Suprapubic skin (tissue), 4 donors: ENCODE measurements at places on chromosomes 16 and 17. TPM values are rescaled to one million over a fixed set of nuclear protein-coding genes. Genes with fewer than 3 reads are reported as not detected.

DNA sequence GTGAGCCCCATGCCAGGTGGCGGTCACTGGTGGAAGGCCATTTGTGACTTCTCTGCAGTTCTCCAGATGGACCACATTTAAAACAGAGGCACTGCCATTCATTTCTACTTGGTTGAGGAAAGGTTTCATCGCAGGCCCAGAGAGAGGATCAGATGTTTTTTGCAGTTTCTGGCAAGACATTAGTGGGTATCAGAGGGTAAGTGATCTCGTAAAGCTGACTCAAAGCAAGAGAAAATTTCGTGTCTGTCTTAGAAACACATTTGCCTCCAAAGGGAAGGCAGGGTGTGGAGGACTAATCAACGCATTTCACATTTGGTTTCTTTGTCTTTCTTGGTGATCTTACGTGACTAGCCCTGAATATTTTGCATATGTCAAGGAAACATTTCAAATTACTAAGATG is 81.8 kb downstream of the PRKCB start:
- DNase-seq = no peak

DNA sequence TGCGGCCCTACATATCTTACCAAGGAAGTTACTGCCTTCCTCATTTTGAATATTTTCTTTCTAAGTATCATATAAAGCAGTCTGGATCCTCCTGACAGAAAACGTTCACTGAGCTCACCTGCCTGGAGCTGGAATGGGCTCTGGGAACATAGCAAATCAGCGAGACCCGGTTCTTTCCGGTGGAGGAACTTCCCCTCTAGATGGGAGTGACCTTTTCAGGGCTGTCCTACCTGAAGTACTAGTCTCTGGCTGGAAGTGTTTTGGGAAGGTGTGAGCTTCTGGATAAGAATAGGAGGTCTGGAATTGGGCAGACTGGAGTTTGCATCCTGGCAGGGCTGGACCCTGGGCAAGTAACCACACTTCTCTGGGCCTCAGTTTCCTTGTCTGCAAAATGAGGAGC is 79.3 kb downstream of the SDR42E1 start:
- no peak for DNase-seq

FAM171A2 gene
- 1.2 TPM for total RNA-seq

AMZ2 gene
- total RNA-seq = 46.7 TPM

IL21R gene
- 1.2 TPM for total RNA-seq

- DNase-seq = peak; percentile 86
Observed at GRCh38 chr16:73047536-73048291, at the start of gene ZFHX3. TSS of gene ZFHX3 (minus strand) at chr16:73048128. CDS start at chr16:72960145, 87,983 bp downstream.

KRT20 gene
- total RNA-seq = not detected

DNA sequence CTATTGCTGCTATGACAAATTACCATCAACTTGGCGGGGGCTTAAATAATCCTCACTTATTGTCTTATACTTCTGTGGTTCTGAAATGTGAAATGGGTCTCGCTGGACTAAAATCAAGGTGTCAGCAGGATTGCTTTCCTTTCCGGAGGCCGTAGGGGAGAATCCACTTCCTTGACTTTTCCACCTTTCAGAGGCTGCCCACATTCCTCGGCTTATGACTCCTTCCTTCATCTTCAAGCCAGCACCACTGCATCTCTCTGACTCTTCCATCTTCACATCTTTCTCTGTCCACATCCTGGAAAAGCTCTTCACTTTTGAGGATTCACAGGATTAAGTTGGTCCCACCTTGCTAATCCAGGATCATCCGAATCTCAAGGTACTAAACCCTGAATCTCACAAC is 217.8 kb downstream of the GRIN2A start:
- no peak for DNase-seq

DNA sequence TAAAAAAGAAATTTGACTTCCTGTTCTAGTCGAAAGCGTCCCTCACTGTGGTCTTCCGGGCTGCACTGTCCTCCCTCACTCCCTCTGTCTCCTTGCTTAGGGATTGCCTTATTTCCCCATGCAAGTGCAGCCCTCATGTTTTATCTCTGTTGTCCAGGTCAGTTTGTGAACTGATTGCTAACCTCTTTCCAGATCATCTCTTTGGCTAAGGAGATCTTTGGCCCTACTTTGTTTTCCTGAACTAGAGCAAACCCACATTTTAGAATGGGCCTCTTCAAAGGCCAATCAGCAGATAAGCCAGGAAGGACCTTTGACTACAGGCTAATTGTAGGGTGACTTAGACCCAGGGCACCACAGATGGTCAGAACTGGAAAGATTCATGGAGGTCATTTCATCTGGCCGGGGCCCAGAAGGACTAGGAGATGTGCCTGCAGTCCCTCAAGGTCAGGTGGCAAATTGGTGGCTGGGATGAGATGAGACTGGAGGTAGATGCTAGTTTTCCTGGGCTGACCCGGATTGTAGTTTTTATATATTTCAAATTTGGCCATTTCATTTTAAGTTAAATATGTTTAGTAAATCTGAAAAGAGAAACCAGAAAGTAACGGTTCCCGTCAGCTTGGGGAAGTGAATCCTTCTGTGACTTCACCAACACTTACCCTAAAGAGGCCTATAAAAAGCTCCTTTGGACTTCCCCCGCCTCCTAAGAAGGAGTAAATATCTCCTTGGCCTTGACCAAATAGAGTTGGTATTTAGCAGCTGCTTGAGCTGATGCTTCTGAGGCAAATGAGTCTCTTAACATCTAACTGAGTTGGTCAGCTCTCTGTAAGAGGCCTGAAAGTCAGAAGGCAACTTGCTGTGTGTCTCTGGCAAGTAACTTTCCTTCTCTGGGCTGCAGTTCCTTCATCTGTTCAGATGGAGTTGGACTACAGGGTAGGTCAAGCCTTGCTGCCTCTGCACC is 6.2 kb upstream of the SLC25A19 start:
- no peak for DNase-seq

DNA sequence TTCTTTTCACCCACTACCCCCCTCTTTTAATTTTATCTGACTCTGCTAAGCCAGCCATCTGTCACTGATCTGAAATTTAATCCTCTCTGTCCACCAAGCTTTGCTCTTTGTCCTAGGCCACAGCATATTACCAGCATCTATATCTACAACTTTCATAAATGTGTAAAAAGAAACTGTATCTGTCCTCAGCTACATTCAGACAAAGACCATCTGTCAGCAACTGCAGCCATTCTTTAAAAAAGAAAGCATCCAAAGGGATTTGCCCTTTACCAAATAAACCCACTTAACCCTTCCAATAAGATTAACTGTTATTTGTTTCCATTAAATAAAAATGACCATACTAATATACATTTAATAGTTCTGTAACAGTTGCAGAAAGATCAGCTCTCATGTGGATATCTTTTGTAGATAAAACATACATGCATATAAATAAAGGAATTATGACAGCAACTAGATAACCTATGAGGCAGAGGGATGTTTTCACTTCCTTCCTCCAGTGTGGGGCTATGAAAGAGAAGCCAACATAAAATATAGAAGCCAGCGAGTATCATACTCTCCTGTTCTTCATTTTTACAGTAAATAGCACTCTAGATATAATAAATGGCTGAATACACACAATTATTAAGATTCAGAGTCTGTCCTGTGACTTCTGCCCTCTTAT is 602.5 kb upstream of the SALL1 start:
- no peak for DNase-seq

AGRP gene
- total RNA-seq = not detected

- peak; percentile 74 for DNase-seq
Observed at GRCh38 chr17:30720013-30720471, 104.5 kb downstream of the CRLF3 start.

GRCh38 chr16:66020046-66020445 is 346.4 kb upstream of the CDH5 start:
- DNase-seq = no peak

DNA sequence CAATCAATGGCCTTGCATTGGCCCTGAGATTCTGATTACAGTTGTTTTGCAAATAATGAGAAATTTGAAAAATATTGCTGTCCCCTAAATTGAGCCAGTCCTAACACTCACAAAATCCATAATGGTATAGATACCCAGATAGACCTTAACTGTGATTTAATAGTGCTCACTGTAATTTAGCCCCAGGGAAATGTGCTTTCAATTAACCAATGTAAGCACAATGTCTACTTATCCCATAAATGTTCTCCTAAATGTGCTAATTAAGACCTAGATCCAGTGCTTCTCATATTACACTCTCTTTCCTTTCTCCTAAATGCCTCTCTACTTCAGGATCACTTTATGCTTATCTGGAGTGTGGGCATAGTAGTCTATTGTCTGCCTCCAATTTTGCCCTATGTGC is 417.8 kb upstream of the CCL2 start:
- no peak for DNase-seq
